ENCODE measurements at places on chromosomes 1 and 21.

- no peak for DNase-seq
Measured at GRCh38 chr1:235679005-235679404, 29.4 kb upstream of the GNG4 start.

DNA sequence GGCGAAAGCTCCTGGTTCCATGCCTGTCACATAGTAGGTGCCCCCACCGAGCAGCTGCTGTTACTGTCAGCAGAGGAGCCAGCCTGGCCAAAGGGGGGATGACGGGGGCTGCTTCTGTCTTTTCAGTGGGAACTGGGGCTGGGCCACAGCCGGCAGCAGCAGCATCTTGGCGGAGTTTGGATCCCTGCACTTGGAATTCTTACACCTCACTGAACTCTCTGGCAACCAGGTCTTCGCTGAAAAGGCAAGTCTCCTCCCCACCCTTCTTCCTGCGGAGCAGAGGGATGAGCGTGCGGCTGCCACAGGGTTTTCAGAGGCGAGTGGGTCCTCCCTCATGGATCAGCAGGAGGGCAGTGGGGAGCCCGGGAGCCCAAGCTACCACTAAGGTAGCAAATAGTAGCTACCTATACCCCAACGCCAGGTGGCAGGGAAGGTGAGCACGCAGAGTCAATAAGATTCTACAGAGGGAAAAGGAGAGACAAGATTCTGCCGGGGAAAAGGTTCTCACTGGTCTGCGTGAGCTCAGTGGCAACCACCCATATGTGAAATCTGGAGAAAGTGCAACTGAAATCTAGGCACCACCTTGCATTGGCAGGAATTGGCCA lies 41.4 kb upstream of the SELENON start:
- DNase-seq, result no peak

DNA sequence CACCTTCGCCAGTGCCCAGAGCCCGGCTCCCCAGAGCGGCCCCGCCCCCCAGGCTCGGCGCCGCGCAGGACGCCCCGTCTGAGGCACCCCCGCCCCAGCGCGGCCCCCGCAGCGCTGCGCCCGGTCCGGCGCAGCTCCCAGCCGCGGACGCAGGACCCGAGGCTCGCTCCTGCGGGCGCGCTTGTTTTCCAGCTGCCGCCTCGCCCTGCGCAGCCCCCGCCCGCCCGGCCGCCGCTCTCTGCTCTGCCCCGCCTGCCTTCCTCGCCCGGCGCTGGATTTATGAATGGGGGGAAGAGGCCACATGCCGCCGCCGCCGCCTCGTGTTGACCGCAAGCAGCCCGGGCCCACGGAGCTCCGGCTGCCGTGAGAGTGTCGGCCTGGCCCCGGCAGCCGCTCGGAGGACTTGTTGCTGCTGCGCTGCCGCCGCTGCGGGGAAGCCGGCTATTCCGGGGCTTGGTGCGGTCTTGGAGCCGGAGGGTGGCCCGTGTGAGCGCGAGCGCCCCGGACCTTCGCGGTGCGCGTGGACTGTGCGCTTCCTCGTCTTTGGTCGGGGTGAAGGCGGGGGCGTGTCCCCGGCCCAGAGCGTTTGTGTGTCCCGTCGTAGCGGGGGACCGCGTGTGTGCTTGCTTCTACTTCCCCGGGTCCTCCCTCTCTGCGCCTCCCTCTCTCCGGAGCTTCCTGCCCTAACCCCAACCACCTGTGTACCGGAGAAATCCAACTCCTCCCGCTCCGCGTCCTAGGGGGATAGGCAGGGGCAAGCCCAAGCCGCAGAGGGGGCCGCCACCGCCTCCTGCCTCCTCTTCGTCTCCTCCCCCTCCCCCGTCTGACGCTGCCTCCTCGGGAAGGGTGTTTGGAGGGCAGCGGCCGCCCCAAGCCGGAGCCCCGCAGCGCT lies 736 bp downstream of the KCNC4 start:
- DNase-seq, result peak; percentile 66

DNA sequence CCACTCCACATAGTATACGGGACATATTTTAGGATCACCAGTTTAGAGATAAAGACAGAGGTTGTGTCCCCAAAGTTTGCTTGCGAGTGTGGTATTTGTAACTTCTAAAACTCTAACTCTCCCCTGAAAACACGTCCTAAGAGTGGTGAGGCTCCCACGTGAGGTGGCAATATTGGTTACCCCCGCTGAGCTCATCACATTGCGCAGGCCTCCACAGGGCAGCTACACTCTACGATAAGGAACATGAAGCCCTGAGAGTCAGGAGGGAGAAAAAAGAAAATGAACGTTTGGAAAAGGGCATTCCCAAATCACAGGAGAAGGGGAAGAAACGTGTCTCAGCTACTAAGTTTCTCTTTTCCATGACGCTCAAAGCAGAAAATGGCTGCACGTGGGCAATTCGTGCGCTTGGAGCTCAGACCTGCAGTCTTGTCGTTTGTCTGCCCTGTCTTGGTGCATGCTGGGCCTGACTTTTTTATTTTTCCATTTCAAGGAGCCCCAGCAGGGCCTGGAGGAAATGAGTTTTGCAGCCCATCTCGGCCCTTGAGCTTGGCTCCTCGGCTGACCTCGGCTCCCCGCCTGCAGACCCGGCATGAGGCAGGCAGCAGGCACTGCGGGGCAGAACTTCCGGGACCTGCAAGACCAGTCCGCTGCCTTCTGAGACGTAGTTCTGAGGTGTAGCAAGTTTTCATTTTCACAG lies 25.7 kb downstream of the ERG start:
- no peak for DNase-seq

DNA sequence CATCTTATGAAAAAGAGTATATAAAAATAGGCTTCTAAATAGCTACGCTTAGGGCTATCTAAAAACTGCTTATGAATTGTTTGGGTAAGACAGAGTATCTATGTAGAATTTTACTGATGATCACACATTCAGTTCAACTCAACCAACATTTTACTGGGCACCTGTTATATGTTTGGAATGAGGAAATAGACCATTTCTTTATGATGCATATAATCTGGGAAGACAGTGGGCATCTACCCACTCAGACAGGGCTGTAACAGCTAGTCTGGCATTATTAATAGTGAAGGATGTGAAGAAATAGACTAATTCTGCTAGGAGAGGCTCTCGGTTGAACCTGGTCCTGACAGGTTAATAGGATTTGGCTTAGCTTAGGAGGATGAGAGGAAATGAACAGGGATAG lies 56.9 kb downstream of the TIAM1 start:
- no peak for DNase-seq

DNA sequence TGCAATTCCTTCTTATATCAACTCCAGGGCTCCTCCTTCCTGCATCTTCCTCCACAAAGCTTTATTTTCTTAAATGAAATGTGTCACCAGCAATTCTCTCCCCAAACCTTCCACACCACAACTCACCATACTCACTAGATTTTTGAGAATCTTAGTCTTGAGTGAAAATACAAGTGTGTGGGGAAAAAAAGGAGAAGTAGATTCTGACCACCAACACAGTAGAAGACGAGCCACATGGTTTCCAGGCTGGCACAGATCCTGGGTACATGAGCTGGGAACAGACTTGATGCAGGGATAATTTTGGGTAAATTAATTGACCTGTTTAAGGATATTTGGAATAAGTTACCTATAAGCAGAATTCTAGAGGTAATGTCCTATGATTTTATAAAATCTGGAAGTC lies 72.8 kb upstream of the KCNJ15 start:
- DNase-seq, result no peak

DNA sequence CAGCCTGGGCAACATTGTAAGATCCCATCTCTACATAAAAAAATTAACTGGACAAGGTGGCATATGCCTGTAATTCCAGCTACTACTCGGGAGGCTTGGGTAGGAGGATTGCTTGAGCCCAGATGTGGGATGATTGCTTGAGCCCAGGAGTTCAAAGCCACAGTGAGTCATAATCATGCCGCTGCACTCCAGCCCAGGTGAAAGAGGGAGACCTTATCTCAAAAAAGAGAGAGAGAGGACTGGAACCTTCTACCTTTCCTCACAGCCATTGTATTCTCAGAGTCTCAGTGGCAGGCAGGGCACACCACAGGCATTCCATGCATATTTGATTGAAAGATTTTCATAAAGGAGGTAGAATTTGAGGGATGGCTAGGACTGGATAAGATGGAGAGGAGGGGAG lies 78.4 kb downstream of the KIF14 start:
- no peak for DNase-seq

GRCh38 chr1:42845866-42846256 lies 552 bp upstream of the ZNF691 start:
- no peak for DNase-seq

DNA sequence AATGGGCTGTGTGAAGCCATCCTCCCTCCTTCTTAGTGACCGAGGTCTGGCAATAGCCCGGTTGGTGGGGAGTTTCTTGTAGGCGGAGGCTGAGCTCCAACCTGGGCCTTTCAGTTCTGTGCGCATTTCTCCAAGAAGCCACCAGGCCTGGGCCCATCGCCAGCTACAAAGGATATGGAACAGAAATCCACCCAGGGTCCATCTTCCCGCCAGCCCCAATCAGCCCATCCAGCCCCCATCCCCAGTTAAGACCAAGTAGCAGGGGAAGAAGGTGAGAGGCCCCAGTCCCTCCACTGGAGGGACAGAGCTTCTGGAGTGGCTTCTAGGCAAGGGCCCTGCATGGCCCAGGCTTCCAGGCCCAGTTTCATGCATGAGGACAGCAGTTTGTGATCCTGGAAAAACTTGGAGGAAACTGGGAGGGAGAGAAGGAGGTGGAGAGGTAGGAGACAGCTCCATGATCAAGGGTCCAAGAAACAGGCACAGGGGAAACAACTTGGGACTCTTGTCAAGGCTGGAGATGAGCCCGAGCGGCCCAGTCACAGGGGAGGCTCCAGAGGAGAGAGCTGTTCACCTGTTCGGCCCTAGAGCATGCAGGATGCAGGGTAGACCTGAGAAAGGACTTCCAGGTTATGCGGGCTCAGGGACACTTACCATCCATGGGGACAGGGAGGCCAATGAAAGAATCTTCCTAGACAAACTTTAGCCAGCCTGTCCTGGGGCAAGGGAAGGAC lies 261.2 kb downstream of the PTPRU start:
- DNase-seq, result no peak

GRCh38 chr1:228285661-228286504 lies 78.0 kb downstream of the OBSCN start:
- no peak for DNase-seq

- DNase-seq, result peak; percentile 27
Measured at GRCh38 chr1:10471411-10472219, 714 bp downstream of the DFFA start.

- no peak for DNase-seq
Measured at GRCh38 chr1:76770979-76771378, 96.3 kb upstream of the ST6GALNAC5 start.

GRCh38 chr1:14742181-14742980 lies 143.9 kb downstream of the KAZN start:
- DNase-seq, result no peak

DNA sequence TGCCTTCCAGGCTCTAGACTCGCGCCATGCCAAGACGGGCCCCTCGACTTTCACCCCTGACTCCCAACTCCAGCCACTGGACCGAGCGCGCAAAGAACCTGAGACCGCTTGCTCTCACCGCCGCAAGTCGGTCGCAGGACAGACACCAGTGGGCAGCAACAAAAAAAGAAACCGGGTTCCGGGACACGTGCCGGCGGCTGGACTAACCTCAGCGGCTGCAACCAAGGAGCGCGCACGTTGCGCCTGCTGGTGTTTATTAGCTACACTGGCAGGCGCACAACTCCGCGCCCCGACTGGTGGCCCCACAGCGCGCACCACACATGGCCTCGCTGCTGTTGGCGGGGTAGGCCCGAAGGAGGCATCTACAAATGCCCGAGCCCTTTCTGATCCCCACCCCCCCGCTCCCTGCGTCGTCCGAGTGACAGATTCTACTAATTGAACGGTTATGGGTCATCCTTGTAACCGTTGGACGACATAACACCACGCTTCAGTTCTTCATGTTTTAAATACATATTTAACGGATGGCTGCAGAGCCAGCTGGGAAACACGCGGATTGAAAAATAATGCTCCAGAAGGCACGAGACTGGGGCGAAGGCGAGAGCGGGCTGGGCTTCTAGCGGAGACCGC lies 2.0 kb upstream of the OLIG2 start:
- DNase-seq, result no peak

- peak; percentile 42 for DNase-seq
Measured at GRCh38 chr1:21865943-21866706, 54.1 kb downstream of the LDLRAD2 start.

GRCh38 chr21:38925923-38926322 lies 120.2 kb downstream of the ETS2 start:
- no peak for DNase-seq

DNA sequence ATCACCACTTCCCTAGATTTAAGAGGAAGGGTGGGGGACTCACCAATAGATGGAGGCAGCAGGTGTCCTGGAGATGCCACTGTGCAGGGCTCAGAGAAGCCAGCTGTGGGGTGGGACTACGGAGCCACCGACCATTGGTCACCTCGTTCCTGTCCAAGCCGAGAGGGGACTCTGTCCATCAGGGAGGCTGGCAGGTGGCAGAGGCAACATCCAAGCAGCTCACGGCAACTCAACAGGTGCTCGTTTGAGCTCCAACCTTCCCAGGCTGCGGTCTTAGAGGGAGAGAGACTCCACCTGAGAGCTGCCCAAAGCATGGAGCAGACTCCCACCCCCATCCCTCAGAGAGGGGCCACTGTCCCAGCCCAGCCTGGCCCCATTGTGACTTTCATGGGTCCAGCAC lies 71.4 kb downstream of the IGSF21 start:
- no peak for DNase-seq

GRCh38 chr1:54009406-54009805 lies 8.6 kb downstream of the LDLRAD1 start:
- DNase-seq, result no peak

- no peak for DNase-seq
Measured at GRCh38 chr21:18622383-18622782, 218.8 kb upstream of the TMPRSS15 start.

- DNase-seq, result no peak
Measured at GRCh38 chr1:248860007-248860406, 1.1 kb upstream of the ZNF692 start.

DNA sequence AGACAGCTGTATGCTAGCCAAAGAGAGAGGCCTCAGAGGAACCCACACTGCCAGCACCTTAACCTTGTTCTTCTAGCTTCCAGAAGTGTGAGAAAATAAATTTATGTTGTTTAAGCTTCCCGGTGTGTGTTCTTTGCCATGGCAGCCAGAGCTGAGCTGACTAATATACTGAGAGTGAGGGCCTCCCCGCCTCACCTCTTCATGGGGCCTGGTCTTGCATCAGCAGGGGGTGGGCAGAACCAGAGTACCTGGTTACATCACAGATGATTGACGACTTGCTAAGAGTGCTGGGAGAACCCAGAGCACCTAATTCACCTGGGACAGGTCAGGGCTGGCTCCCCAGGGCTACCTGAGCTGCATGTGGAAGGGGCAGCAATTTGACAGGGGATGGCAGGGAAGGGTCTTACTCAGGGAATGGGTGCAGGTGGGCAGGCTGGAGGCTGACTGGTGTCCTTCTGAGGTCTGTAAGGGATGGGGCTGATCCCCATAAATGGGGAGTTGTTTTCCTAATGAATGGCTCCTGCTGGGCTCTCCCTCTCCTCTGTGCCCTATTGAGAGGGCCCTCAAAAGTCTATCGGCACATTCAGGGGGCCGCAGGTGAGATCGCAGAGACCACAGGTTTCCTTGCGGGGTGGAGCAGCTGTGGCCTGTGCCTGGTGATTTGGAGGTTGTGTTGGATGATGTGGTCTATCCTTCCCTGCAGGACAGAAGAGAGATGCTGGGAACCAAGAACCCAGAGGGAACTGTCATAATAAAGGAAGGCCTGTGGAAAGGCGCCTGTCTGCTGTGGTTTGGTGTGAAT lies 60.6 kb upstream of the ETV3 start:
- DNase-seq, result no peak

All from HEK293T (cell line).